ENCODE measurements at places on chromosomes 3 and 15.

DNA sequence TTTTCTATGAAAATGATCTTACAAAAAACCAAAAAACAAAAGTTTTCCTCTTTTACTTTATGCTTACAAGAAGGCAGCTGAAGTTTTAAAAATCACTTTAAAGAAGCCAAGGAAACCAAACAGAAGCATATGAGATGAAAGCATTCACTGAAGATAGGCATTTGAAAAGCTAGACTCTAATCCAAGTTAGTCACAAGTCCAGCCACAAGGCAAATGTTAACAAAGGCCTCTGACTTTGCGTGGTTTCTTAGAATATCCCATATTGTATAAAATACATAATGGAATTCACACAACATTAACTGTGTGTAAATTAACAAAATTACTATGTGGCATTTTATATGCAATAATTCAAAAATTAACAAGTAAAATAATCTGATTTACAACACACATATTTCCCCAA is 17.7 kb downstream of the MRPL3 start:
- DNase-seq, result no peak

DNA sequence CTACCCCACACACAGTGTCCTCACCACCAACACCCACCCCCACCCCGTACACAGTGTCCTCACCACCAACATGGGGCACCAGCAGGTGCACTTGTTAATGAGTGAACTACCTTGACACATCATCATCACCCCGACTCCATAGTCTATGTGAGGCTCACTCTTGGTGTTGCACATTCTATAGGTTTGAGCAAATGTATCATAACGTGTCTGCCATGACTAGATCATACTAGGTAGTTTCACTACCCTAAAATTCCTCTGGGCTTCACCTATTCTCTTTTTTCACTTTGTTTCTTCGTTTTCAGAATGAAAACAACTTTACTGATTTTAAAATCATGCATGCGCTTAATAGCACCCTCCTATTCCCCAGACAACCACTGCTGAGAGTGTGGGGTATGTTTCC is 102.6 kb upstream of the SLC6A6 start:
- DNase-seq, result no peak

GRCh38 chr3:57026944-57027343 is 33.5 kb upstream of the SPATA12 start:
- DNase-seq, result no peak

DNA sequence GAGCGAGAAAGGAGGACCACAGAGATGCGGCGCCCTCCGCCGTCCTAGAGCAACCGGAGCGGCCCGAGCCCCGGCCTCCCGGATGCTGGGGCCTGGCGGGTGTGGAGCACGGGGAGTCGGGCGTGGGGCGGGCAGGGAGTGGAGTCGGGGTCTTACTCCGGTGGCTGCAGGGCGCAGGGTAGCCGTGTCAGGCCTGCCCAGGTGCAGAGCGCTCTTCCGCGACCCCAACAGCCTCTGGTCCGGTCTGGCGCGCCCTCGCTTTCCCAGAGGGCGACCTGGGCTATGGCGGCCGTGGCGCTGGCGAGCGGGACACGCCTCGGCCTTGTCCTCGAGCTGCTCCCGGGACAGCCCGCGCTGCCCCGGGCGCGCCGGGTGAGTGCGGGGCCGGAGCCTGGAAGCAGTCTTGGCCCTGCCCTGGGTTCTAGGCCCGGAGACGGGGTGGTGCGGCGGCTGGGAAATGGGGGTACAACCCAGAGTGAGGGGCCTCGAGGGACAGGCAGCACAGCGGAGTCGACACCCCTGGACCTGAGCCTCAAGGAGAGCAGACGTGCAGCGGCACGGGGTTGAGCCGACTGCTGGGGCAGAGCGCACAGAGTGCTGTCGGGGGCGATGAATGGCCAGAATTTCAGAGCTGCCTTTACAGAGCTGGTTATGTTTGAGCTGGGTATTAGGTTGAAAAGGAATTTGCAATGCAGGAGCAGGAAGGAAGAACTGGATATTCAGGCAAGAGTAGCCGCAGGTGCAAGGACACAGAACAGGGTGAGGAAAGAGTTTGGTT is at the start of gene ZNF662:
ZNF662 (plus strand) TSS at position 73 of the 778 bp plus-strand sequence. CDS start 1,973 bp downstream, outside the sequence.
- no peak for DNase-seq

DNA sequence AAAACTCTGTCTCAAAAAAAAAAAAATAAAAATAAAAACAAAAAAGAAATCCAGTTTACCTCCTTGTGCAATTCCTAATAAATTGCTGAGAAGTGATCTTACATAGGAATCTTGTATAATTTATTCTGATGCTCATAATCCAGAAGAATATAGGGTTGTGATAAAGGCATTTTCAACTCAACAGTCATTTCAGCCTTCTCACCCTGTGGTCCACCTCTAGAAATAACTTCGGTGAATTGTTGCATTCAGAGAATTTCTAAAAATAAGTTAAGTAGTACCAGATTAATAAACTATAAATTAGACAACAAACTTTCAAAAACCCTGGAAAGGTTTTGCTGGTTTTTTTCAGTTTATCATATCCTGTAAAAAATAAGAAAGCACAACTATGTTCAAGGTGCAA is 20.2 kb downstream of the RAF1 start:
- DNase-seq, result no peak

DNA sequence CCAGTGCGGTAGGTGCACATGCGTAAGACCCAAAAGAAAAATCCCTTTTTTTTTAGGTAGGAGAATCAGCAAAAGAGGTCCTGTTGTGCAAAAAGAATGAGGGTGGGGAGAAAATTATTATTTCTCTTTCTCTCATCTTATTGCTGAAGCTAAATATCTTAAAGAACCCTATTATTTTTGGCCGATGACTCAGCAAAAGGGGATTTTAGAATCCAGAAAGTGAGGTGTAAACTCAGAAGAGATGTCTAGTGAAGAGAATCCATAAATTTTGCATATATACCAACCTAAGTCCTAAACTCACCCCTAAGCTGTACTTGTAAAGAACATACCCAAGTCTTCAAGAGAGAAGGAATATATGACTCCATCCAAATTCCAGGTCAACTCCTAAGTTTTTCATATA is 386.3 kb upstream of the ZNF717 start:
- no peak for DNase-seq

Data from NCI-H1436 treated with DMSO at 0.1 percent for 48 hours (cell line).